ENCODE measurements at places on chromosomes 13 and 19.

DNA sequence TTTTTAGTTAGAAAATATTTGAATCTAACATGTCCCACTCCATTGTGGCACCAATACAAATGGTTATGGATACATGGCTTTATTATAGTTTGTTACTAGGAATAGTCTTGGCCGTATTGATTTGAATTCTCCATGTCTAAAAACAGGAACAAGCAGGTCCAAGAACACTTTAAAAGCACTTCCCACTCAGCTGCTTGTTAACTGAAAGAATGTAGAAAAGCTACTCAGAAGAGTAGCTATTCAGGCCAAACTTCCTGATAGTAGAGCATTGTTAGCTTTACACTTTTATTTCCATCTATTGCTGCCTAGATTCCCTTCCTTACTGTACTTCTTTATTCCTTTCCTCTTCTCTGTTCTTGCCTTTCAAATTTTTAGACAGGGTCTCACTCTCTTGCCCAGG is 6.9 kb downstream of the PIBF1 start:
- no peak for DNase-seq

GRCh38 chr13:85693889-85694511 is 105.2 kb downstream of the SLITRK6 start:
- no peak for DNase-seq

DNA sequence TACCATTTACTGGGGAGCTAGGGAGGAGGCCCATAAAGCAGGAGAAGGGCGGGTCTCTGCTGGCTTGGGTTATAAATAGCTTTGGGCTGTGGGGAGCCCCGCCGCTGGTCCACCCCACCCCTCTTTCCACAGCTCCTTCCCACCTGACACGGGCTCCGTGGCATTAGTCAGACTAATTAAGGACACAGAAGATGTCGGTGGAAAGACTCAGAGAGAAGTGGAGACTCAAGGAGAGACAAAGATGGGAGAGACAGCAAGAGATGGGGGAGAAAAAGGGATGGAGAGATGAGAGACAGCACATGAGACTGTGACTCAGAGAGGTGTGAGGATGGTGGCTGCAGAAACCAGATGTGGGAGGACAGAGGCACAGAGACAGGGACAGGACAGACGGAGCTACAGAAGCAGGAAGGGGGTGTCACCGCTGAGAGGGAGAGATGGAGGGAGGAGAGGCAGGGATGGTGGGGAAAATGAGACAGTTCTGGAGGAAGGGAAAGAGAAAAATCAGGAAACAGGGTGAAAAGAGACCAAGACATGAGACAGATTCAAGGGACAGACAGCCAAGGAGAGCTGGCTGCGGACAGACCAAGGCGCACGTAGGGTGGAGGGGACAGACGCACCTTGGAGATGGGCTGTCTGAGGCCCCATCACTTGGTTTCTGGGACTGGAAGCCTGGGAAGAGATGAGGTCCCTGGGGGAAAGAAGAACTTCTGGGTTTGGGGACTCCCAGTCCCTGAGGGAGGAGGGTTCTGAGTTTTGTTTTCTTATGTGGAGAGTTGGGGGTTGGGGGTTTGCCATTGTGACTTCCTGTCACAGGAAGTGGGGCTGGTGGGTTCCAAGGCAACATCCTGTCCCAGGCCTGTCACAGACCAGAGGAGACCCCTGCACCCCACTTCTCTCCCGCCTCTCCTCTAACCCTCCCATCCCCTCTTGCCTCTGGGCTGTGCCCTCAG is 4.1 kb downstream of the ARHGEF1 start:
- peak; percentile 71 for DNase-seq

DNA sequence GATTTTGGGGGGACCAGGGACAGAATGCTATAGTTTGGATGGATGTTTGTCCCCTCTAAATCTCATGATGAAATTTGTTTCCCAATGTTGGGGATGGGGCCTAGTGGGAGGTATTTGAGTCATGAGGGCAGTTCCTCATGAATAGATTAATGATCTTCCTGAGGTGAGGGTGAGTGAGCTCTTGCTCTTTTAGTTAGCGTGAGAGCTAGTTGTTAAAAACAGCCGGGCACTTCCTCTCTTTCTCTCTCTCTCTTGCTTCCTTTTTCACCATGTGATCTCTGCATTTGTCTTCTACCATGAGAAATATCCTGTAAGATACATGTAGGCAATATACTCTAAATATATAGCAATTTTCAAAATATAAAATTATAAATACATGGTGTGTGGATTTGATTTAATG is 290.8 kb upstream of the PCDH9 start:
- DNase-seq = no peak

GRCh38 chr13:113971471-113972231 is 2.2 kb downstream of the C13orf46 start:
- no peak for DNase-seq

DNA sequence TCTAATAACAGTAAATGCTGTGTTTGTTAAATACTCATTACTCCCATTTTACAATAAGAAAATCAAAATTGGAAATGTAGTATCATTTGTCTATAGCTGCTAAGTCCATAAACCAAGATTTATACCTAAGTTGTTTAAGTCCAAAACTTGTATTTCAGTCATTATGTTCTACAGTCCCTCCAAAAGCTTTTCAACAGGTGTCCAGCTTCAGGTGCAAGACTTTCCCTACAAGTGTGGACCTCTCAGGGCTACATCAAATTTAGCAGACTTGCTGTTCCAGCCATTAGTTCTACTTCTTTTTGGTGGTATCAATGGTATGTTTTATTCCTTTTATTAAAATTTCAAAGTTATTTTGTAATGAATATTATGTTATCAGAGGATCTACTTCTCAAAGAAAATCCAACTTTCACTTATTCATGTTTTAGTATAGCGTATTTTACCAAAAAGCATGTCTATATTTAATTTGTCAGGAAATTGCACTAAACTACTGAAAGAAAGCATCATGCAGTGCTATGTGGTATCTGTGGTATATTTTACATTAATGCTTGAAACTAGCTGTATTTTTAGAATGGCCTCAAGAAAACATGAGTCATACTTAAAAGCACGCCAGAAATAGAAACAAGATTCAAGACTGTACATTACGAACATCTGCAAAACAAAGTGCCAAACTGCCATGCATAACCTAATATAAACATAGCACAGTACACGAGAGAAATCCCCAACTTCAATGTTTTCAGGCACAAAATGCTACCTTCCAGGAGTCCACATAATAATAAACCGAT is 44.5 kb downstream of the VWA8 start:
- no peak for DNase-seq

DNA sequence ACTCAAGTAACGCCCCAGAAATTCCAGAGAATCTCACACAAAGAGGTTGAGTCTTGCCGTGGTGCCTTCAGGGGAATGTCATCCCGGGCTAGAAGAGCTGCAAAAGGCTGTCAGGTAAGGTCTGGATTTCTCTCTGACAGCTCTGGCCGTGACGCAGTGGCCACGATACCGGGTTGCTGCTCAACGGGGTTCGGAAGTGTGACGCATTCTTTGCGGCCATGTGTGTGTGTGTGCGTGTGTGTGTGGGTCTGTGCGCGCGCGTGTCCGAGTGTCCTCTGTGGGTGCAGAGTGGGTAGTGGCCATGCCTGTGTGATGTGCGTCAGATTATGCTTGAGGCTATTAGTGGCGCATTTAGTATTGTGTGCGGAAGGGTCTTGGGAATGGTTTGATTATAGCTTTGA is 306 bp downstream of the ZNF540 start:
- DNase-seq = peak; percentile 37

- no peak for DNase-seq
Measured at GRCh38 chr13:42874221-42874620, 92.8 kb downstream of the FAM216B start.

GRCh38 chr13:26469602-26470001 is 87.9 kb upstream of the WASF3 start:
- DNase-seq = no peak

- no peak for DNase-seq
Measured at GRCh38 chr13:66864627-66865026, 365.5 kb downstream of the PCDH9 start.

DNA sequence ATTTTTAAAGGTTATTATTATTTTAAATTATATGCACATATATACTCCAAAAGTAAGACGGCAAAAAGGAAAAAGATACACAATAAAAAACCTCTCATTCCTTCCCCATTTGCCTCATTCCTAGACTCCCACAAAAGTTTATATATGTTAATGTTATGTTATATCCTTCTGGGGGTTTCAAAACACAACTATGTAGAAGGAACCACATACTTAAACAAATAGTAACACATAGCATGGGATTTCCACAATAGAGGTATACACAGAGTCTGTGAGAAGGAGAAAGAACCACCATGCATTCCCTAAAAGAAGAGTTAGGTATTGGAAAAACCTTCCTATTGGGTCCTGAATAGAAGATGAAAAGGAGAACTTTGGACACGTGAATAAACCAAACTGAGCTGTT is 9.1 kb downstream of the PDS5B start:
- no peak for DNase-seq

DNA sequence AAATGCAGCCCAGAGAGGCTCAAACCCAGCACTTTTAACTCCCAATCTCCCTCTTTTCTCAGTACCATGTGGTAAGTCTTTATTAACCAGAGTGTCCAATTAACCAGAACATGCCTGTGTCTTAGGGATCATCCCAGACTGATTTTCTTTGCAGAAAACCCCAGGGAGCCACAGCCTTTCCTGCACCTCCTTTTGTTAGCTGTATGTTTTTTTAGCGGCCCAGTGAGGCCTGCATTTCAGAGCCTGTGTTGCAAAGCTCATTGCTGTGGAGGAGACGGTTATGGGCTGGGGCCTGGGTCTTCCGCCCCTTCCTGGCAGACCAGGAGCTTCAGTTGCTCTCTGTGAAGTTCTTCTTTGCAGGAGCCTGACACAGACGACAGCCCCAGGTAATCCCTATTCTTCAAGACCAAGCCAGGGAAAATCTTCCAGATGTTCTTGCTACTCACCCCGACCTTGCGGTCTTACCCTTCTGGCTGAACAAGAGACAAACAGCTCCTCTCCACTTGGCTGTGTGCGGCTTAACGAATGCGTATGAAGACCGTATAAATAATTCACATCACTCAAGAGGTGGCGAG is 70.7 kb upstream of the TSHZ3 start:
- no peak for DNase-seq

GRCh38 chr13:66837246-66837645 is 392.9 kb downstream of the PCDH9 start:
- DNase-seq = no peak

GRCh38 chr19:50007947-50008346 is 17.2 kb downstream of the VRK3 start:
- no peak for DNase-seq

GRCh38 chr13:97339019-97339987 is 94.7 kb upstream of the RAP2A start:
- DNase-seq = no peak

- no peak for DNase-seq
Measured at GRCh38 chr19:45344621-45345505, 4.3 kb downstream of the KLC3 start.

- no peak for DNase-seq
Measured at GRCh38 chr19:17402982-17403855, 2.2 kb downstream of the BST2 start.

DNA sequence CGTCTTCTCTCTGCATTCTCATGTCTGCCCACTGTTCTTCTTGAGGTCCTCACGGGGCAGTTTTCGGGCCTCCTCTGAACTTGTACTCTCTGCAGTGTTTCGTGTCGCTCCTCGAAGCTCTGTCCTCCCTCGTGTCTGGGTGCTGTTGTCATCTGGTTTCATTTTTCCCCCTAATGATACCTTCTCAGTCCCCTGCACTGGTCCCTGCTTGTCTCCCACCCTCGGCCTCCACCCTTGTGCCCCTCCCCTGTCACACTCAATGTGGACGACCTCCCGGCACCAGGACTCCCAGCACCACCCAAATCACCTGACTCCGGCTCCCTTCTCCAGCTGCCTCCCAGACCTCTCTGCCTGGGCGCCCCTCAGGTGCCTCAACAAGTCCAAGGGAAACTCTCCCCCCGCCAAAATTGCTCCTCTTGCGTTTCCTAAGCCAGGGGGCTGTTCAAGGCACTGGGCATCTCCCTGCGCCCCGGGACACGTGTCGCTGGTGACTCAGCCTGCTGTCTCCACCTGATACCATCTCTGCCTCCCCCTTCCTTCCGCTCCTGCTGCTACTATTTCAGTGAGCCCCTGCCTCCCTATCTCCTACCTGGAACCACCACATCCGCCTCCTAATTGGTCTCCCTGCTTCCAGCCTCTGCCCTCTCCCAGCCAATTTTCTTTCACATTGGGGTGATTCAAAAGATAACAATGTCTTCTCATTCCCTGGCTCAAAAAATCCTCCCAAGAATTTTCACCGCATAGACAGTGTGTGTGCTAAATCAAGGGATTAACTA is 49.5 kb downstream of the RFX2 start:
- peak; percentile 71 for DNase-seq

DNA sequence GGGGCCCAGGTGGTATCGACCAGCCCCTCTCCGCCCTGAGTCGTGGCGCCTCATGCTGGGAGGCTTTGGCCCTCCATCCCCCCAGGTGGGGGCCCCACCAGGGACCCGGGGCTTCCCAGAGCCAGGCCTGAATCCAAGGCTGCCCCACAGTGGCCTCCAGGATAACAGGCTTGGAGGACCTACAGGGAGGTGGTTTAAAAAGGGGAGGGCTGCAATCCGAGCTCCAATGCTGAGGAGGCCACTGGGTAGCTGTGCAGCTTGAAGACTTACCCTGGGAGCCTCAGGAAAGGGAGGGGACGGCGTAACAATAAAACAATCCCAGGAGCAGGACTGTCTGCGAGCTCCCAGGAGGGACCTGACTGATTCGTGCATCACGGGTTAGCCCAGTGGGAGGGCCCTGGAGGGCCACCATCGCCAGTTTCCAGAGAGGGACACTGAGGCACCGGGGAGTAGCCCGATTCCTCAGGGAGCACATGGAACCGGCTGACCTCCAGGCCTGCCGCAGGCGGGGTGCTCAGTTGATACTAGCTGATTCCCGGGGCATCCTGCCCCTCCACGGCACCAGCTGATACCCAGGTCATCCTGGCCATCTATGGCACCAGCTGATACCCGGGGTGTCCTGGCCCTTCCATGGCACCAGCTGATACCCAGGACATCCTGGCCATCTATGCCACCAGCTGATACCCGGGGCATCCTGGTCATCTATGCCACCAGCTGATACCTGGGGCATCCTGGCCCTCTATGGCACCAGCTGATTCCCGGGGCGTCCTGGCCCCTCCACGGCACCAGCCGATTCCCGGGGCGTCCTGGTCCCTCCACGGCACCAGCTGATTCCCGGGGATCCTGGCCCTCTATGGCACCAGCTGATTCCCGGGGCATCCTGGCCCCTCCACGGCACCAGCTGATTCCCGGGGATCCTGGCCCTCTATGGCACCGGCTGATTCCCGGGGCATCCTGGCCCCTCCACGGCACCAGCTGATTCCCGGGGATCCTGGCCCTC is 3.7 kb upstream of the C2CD4C start:
- no peak for DNase-seq

GRCh38 chr13:25847635-25848626 is 203.9 kb downstream of the SHISA2 start:
- DNase-seq = no peak

DNA sequence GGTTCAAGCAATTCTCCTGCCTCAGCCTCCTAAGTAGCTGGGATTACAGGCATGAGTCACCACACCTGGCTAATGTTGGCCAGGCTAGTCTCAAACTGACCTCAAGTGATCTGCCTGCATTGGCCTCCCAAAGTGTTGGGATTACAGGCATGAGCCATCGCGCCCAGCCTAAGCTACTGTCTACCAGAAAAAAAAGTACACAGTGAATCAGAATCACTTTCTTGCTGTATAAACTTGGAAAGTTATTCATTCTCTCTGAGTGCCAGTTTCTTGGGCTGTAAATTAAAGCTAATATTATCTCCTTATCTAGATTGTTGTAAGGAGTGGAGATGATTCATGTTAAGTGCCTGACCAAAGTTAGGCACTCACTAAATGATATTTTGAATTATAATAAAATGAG is 242.8 kb downstream of the ENOX1 start:
- DNase-seq = no peak

Measured in CD4-positive, alpha-beta T cell (primary cell).